ENCODE measurements at places on chromosomes 11 and 22.

GRCh38 chr11:61815790-61816735 lies 740 bp downstream of the FADS1 start:
- peak; percentile 78 for DNase-seq

GRCh38 chr11:119520400-119520799 lies 97.4 kb upstream of the THY1 start:
- no peak for DNase-seq

- DNase-seq: no peak
Observed at GRCh38 chr11:20110908-20111669, 49.2 kb downstream of the DBX1 start.

DNA sequence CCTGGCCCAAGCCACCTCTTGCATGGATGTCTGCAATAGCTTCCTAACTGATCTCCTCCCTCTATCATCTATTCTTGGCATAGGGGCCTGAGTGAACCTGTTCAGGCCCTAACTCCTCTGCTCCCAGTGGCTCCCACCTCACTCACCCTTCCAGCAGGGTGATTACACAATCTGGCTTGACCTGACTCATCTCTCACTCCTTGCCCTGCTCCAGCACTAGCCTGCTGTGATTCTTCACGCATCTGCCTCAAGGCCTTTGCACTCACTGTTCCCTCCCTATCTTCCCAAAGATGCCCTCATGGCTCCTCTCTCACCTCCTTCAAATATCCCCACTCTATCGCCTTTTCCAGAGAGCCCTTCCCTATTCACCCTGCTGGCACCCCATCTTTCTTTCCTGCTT lies 10.5 kb downstream of the SCN4B start:
- DNase-seq: no peak

DNA sequence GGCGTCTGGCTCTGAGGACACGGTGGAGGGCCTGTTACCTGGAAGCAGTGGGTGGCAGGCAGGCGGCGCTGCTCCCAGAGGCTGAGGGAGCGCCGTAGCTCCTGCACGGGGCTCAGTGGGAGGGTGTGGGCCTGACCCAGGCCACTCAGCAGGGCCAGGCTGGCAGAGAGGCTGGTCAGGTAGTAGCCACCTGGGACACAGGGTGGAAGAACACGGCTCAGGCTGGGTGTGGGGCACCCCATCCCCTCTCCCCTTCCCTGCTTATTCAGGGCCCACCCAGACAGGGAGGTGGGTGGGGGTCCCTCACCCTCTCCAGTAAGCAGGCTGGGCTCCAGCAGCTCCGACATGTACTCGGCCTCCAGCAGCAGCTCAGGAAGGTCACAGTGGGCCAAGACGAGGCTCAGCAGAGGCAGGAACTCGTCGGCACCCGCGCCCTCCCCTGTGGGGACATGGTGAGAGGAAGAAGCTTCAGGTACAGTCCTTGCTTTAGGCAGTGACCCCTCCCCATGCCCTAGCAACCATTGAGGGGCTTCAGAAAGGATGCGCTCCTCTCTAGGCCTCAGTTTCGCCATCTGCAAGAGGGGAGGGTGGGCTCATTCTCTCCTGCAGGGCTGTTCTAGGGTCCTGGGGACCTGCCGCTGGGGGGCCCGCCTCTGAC lies 2.9 kb downstream of the RIN1 start:
- DNase-seq: no peak

- DNase-seq: no peak
Observed at GRCh38 chr11:3616721-3617460, 24.9 kb downstream of the ART5 start.

GRCh38 chr11:65444314-65445051 lies 21.9 kb downstream of the NEAT1 start:
- DNase-seq: no peak

- DNase-seq: no peak
Observed at GRCh38 chr22:23205339-23206049, 25.2 kb downstream of the BCR start.
